Natural killer cell (primary cell): ENCODE measurements at places on chromosomes 7 and 10. TPM values are rescaled to one million over a fixed set of nuclear protein-coding genes. Genes with fewer than 3 reads are reported as not detected.

DNA sequence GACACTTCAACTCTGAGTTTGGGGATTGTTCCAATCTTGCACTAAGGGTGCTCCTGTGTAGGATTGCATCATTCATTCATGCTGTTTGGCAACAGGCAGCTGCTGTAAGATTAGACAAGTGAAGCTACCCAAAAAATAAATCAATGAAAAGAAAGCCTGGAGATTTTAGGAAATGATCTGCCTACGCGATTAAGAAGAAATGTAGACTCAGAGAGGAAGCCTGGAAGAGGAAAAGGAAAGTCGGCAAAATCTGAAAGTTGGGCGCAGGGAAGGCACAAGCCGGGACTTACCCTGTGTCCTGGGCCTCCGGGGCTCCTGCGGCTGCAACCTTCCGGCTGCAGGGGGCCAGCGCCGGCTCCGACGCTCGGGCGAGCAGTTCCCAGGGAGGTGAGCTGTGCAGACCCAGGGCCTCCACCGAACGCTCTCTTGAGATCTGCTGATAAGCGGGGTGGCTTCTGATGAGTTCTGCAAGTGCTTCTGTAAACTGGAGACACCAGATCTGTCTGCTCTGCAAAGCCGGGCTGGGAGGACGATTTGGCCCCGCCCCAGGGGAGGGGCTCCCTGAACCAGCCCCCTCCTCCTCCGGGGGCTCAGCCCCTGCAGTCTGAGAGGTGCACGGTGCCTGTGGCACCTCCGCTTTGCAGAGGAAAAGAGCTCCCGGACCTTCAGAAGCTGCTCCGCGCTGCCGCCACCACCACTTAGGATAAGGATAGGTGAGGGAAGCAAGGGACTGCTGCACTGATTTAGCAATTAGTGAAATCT lies 17.4 kb downstream of the PSPH start:
- DNase-seq: peak; percentile 83

DNA sequence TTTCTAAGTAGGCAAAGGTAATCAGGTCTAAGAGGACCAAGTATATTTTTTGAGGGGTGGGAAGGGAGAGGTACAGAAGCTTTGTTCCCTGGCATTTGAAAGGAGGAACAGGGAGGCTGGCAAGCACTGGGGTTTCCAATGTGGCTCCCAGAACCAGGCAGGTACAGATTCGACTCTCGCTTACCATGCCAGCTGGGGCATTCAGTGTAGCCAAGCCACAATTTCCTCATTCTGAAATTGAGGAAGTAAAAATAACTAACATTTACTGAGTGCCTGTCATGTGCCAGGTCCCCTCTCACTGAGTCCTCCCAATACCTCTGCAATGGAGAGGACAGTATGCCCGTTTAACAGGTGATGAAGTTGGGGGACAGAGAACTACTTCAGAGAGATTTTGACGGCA lies 45.9 kb upstream of the BET1 start:
- DNase-seq: no peak

DNA sequence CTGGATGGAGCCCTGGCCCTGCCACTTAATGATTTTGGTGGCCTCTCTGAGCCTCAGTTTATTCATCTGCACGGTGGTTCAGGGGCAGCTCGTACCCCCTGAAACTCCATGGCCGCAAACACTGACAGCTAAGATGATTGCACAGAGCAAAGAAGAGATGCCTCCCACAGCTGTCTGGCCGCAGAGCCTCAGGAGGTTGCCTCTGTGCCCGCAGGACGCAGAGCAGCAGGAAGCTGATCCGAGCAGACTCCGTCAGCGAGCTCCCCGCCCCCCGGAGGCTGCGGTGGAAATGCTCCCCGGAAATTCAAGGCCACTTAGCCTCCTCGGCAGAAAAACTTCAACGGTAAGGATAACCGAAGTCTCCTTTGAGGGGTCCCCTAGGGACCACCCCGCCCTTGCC lies 30.2 kb upstream of the C10orf53 start:
- peak; percentile 6 for DNase-seq

- no peak for DNase-seq
Observed at GRCh38 chr7:135845415-135846075, 96.9 kb upstream of the FAM180A start.

DNA sequence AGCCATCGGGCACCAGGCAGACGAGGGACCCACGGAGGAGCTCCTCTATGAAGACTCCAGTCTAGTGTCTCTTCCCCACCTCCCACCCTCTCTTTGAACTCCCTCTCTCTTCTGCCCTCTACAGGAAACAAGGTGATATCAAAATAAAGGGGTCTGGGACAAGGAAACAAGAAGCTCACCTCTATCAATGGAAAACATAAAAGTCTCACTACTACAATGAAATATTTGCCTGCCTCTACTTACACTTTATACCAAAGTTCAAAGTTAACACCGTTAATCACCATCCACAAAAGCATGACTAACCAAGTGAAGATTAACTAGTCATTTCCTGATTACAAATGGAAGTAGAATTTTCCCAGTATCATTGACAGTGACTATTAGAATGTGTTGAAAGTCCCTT lies 82.2 kb downstream of the PARD3 start:
- DNase-seq: no peak

ACSM6 gene
- not detected for total RNA-seq

CRTAC1 gene
- total RNA-seq: not detected

C7orf33 gene
- total RNA-seq: not detected

SEMA4G gene
- 1.7 TPM for total RNA-seq

PON2 gene
- 35.6 TPM for total RNA-seq

TLX1 gene
- total RNA-seq: not detected

LAMB4 gene
- not detected for total RNA-seq
